ENCODE measurements at places on chromosomes 6 and 20.

GRCh38 chr6:106244521-106244920 lies 81.0 kb downstream of the ATG5 start:
- no peak for DNase-seq

- DNase-seq = no peak
Observed at GRCh38 chr20:44067650-44068081, 119.3 kb downstream of the JPH2 start.

DNA sequence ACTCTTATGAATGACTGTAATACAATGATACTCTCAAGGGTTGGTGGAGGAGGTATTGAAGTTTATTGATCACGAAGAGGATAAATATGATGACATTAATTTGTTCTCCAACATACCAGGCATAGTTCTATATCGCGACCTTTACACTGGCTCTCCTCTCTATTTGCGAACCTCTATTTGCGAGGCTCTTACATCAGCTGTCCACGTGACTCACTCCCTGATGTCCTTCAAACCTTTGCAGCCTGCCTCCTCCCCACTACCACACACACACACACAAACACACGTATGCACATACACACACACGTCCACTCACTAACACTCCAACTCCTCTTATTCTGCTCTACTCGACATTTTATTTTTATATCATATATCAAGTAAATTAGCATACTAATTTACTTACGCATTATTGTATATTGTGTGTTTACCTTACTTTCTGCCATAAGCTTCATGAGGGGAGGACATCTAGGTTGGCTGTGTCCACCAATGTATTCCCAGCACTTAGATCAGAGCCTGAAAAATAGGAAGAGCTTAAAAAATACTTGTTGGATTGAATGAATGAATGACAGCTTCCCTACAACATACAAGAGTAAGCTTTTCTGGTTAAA lies 53.3 kb upstream of the TNFRSF21 start:
- DNase-seq = no peak

GRCh38 chr6:34955442-34955841 lies 66.4 kb downstream of the ANKS1A start:
- DNase-seq = no peak

DNA sequence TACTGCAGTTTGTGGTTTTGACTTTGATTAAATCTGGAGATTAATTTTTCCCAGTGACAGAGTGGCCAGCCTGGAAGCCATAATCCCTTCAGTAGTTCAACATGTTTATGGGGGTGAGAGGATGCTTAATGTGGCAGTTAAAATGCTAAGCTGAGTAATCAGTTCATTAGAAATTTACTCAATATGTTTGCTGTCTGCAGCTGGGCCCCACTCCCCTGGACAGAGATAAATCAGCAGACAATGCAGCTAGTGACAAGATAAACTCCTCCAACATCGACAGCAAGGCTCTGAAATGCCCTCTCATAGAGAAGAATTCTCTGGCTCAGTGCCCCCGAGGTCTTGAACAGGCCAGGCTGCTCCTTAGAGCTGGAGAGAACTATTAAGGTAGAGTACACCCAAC lies 101.9 kb downstream of the LRFN2 start:
- DNase-seq = no peak

- DNase-seq = no peak
Observed at GRCh38 chr20:982754-983153, 19.4 kb downstream of the RSPO4 start.

DNA sequence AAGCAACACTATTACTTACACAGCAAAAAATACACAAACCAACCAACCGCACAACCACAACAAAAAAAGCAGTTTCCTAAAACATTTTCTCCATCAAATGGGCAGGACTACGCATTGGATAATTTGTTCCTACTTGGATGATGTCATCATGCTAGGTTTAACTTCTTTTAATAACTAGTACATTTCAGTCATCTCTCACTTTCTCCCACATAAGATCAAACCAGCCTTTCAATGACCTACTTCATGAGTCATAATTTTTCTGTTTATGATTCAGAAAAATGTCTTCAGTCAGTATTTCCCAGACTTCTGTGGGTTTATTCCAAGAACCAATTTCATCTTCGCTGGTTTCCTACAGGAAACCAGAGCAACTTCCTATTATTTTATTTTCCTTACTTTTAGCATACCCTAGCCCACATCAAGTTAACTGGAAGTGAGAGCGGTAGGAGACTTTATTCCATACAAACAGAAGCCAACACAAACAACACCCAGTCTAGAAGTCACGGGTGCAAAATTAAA lies 134.2 kb downstream of the GMDS start:
- DNase-seq = no peak

- DNase-seq = no peak
Observed at GRCh38 chr6:105786890-105787655, 299.1 kb upstream of the PRDM1 start.

All from neural crest cell (in vitro differentiated cells).